ENCODE measurements at places on chromosomes 1 and 21.

DNA sequence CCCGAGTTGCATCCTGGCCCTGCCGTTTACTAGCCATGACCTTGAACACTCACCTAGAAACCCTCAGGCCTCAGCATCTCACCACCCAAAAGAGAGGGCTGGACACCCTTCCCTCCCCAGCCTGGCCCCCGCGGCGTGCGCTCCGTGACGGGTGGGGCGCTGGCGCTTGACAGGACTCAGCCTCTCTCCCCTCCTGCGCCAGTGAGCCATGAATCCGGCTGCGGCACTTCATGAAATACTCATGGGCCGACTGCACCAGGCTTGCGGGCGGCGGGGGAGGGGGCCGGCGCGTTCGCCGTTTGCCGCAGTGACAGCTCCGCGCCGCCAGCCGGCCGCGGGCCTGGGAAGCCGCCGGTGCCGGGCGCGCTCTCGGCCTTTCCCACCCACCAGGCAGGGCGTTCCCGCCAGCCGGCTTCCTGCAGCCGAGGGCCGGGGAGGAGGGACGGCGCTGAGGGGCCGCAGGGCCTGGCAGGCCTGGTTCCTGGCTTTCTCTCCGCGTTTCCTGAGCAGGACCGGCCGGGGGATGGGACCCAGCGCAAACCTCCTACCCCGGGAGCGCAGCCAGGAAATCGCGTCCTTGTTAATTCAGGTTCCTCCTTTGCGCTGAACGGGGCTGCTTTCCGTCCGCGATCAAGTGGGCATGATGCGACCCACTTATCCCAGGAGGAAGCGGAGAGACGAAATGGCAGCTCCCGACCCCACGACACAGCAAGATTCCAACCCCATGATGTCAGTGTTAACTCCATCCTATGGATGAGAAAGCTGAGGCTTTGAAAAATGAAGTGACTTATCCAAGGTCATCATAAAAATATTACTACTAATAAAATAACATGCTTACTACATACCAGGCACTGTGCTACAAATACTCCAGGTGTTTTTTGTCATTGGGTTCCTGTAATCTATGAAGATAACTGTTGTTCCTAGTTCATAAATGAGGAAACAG lies 9.1 kb upstream of the LUZP1 start:
- DNase-seq: peak; percentile 63

GRCh38 chr1:31666263-31666963 lies 21.7 kb upstream of the PEF1 start:
- no peak for DNase-seq

GRCh38 chr1:233919786-233920185 lies 15.3 kb downstream of the SLC35F3 start:
- no peak for DNase-seq

DNA sequence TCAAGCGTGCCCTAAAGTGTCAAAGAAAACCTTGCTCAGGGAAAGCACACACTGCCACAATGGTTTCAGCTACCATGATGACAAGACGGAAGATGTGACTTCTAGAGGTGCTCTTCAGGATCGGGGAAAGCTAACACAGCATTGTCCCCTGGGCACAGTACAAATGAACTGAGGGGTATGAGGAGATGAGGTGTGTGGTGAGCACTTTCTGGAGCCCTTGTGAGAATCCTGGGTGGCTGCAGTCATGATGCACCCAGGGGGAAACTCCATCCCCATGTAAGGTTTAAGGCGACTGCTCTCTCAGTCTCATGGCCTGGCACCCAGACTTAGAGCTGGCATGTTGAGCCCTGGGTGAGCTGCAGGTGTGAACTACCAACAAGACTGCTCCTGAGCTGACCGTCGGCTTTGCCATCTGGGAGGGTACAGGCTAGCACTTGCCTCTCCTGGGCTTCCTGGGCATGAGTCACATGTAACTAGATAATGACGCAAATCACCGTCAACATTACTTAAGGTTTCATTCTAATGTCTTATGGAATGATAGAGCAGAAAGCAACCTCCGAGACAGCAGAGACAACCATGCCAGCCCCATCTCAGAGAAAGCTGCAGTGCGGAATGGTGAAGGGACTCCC lies 144.6 kb downstream of the CLIC6 start:
- no peak for DNase-seq

- DNase-seq: no peak
Observed at GRCh38 chr1:39154553-39155421, 49.7 kb upstream of the MACF1 start.

GRCh38 chr1:159577446-159577845 lies 10.2 kb upstream of the APCS start:
- DNase-seq: no peak

DNA sequence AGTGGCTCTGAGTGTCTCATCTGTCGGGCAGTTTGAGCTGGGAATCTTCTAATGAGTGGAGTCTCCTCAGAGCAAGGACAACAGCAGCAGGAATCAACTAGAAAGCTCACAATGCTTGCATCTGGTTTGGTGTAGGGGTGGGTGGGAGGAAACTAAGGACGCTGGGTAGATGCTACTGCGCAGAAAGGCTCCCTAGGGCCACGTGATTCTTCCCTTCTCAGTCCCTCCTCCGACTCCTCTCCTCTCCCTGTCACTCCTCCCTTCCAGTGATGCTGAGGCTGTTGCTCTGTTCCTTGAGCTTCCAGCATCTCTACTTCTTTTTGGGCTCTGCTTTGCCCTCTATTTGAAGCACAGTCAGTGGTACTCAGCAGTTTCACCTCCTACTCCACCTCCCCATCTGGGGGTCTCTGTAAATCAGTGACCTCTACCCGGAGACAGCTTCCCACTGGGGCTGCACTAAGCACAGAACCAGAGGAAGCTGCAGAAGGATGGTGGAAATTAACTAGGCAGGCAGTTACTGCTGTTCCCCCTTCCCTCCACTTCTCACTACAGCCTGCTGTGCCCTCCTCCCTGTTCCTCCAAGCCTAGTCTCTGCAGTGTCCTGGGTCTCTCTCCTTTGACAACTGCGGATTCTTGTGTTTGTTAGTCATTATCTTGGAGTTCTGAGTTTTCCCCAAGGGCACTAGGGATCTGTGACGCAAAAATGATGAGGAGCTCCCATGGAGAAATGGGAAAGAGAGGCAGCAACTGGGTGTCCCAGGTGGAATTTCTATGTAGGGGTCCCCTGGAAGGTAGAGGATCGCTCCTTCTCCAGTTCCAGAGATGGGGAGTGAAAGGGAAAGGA lies 5.8 kb downstream of the LINGO4 start:
- no peak for DNase-seq

DNA sequence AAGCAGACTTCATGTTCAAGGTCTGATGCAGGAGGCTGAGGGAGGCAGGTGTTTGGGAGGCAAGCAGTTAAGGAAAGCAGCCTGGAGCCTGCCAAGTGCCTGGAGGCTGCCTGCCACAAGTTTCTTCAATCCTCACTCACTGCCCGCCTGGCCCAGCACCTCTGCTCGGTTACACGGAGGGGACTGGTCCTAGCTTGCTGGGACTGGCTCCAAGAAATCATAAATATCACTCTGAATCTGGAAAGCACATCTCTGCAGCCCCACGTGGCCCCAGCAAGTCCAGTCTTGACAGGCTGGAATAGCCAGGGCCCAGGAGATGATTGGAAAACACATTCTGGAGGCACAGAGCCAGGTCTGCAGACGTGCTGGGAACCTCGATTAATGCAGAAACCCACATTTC lies 83.9 kb downstream of the BCAR3 start:
- DNase-seq: no peak
